Stimulated activated naive CD8-positive, alpha-beta T cell treated with anti-CD3 and anti-CD28 coated beads, Interleukin-15, Interleukin-2, amounts not matched to agents 100 U/mL and 50 U/mL, for 24 hours (primary cell): ENCODE measurements at places on chromosomes 12 and 14.

- no peak for DNase-seq
Measured at GRCh38 chr12:102120564-102120873, 536 bp downstream of the PARPBP start.

GRCh38 chr14:101620821-101621785 is 59.8 kb downstream of the DIO3 start:
- DNase-seq = no peak

- DNase-seq = no peak
Measured at GRCh38 chr12:124809878-124810277, 53.8 kb downstream of the SCARB1 start.

DNA sequence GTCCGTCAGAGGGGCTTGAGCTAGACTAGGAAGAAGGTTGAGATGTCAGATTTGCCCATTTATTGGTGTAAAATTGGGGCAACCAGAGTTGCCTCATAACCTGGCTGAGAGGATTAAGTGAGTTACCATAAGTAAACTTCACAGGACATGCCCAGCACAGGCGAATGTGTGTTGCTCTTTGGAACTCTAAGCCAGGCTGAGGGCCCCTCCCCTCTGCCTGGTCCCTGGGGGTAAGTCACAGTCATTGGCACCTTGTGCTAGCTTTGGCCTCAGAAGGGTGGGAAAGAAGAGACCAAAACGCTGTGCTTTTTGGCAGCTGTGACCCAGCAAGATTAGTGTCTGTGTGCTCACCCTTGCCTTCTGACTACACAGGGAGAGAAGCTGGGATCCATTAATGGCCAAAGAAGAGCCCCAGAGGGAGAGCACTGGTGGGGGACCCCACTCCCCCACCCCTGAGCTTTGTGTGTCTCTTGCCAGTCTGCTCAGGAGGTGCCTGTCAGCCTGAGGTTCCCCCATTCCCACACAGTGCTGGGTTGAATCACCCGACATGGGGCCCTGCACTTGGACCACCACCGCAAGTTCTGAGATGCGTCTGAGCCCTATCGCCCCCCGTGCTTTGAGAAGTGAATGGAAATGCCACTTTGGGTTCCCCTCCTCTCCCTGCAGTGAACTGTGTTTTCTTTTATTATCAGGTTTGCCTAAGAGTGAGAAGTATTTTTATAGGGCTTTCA is 74.1 kb downstream of the CACNA1C start:
- no peak for DNase-seq

GRCh38 chr12:25979563-25979962 is 21.1 kb downstream of the RASSF8 start:
- DNase-seq = no peak

- no peak for DNase-seq
Measured at GRCh38 chr14:33511851-33512640, 438.8 kb downstream of the EGLN3 start.

DNA sequence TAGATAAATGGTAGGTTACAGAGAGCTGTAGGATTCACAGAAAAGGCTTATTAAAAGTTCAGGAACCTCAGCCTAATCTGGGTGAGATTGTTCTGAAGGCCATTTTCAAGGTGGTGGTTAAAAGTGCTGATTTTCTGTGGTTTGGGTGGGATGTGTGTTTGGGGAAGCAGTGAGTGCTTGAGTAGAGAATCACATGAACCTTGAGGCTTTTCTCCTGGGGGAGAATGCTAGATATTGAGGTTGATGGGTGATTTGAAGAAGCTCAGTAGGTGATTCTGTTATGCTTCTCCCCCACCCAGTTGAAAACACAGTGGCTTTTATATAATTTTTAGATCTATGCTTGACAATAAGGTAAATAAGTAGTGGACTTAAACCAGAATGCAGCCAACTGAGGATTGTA is 420.9 kb downstream of the PCNX1 start:
- DNase-seq = no peak

DNA sequence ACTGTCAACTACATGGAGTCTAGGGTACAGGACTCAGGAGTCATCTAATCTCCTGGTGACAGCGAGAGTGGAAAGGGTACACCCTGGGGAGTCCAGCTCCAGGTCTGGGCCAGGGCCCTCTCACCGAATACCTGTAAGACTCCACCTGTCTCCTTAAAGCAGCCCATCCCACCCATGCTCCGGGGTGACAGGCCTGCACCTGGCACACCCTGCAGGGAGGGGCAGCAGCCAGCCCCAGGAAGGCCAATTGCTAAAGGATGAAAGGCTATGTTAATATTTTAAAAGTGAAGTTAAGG is 45.5 kb downstream of the STX2 start:
- DNase-seq = no peak

DNA sequence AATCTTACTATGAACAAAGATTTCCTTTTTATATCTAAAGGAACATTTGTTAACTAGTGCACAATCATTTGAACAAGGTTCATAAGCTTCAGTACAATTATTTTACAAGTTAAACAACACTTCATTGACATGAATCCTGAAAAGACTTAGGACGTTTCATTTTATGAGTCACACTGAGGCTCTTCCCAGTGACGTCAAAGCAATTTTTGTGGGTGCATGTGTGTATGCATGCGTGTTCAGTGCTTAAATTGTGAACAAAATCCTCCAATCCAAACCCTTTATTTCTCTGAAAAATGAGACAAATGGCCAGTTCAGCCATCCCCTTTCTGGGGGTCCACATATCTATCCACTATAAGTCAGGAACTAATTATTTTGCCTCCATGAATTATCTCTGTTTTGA is 2.9 kb downstream of the LMNTD1 start:
- no peak for DNase-seq

DNA sequence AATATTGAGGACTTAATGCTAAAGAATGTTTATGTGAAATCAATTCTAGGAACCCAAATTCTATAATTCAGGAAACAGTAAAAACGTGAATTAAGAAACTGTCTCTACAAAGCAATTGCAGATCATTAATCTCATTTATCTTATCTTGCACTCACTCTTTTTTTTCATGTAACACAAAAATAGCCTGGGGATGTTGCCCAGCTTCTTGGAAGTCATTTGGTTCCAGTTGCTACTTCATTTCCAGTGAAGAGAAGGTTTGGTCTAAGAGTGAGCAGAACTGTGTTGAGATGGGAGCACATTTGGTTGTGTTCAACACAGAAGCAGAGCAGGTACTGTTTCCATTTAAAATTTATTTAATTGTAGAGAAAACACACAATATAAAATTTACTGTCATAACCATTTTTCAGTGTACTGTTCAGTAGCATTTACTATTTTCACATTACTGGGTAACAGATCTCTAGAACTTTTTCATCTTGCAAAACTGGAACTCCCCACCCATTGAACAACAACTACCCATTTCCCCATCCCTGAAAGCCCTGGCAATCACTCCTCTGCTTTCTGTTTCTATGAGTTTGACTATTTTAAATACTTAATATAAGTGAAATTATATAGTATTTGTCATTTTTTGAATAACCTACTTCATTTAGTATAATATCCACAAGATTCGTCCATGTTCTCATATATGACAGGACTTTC is 9.7 kb downstream of the CLEC6A start:
- DNase-seq = no peak

GRCh38 chr12:90978117-90978770 is 23.3 kb upstream of the CCER1 start:
- no peak for DNase-seq

- DNase-seq = no peak
Measured at GRCh38 chr12:57549203-57549908, 488 bp upstream of the KIF5A start.

- no peak for DNase-seq
Measured at GRCh38 chr12:3083921-3084347, 6.8 kb downstream of the TSPAN9 start.

DNA sequence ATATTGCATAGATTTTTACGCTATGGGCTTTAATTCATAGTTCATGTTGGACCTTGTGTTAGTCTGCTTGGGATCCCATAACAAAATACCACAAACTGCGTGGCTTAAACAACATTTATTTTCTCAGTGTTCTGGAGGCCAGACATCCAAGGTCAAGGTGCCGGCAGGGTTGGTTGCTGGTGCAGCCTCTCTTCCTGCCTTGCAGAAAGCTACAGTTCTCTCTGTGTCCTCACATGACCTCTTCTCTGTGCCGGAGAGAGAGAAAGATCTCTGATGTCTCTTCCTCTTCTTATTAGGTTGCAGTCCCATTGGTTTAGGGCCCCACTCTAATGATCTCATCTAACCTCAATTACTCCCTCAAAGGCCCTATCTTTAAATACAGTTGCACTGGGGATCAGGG is 170.5 kb downstream of the IPO8 start:
- no peak for DNase-seq

GRCh38 chr12:80862531-80862930 is 75.2 kb downstream of the LIN7A start:
- DNase-seq = no peak

DNA sequence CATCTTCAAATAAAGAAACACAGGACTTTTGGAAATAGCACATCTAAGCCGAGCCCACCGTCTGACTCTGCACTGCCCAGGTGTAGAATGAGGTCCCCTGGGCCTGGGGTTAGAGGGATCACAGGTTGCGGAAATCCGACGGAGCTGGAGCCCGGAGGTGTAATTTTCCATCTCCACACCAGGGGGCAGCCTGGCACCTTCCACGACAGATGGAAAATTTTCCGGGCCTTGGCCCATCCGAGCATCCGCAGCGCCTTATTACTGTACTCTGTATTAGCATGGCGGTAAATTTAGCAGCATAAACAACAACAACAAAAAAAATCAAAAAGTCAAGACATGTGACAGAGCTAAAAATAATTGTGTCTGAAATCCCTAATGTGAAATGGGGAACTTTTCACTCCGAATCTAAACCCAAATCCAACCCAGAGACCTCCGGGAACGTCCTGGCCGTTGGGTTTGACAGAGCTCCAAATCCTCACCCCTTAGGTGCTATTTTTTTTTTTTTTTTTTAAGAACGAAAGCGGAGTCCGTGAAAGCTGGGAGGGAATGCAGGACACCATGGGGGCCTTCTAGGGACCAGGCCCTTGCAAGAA is 93.9 kb downstream of the KSR2 start:
- DNase-seq = peak; percentile 79

- DNase-seq = peak; percentile 66
Measured at GRCh38 chr14:61568572-61569011, 126.7 kb upstream of the HIF1A start.

DNA sequence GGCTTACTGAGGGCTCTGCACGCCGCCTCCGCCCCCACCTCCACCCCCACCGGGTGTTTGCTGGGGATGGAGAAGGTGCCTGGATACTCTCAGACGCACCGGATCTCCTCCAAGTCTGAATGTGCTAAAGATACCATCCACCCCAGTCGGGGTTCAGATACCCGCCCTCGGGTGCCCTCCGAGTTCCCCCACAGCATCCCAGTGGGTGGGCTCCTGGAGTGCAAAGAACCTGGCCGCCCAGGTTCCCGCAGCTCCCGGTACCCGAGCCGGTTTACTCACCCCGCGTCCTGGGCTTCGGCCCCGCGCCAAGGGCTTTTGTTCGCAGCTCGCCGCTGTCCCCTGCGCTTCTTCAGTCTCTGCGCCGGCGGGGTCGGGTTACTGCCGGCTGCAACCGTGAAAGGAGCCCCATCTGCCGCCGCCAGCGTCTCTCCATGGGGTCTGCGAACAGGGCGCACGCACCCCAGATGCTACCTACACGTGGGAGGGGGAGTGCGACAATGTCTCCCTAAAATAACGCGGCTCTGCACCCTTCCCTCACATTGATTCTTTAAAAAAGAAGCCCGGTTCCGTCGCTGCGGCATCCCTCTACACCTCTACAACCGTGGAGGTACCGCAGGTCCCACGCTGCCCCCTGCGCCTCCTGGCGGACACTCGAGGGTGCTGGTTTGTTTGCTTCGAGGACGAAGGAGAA is at the start of gene CCDC177:
Gene CCDC177, minus strand, starts transcription at position 609 of the 691 bp plus-strand sequence. CDS start 1,249 bp downstream, outside the sequence.
- DNase-seq = peak; percentile 81

DNA sequence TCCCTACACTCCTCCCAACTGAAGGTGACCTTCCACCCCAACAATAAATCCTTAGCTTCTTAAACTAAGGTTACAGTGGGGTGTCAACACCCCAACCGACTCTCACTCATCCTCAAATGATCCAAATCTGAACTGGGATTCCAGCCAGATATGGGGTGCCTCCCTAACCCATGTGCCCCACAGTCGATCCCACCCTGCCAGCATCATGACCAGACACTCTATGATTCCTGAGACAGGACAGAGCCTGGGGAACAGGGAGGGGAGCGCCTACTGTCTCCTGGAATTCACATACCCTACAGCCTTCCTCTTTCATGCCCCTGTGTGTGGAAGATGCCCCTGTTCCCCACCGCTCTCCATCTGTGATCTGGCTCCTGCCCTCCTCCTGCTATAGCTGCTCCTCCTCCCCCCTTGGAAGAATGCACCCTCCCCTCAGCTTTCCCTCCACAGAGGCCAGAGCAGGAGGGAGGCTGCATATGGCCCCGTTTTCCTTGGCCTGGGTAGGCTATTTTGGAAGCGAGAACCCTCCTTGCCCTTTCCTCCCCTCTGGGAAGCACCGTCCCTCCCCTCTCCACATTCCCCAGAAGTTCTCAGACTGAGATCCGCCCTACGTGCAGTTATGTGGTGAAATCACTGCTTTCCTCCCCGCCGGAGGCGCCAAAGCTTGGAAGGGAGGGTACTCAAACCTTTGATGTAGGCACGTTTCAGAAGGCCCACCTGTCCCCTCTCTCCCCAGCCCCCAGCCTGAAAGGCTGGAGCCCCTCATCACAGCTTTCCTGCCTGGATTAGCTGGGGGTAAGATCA is 48.0 kb downstream of the SMUG1 start:
- no peak for DNase-seq

GRCh38 chr12:30646821-30647220 is 48.8 kb downstream of the IPO8 start:
- DNase-seq = no peak

DNA sequence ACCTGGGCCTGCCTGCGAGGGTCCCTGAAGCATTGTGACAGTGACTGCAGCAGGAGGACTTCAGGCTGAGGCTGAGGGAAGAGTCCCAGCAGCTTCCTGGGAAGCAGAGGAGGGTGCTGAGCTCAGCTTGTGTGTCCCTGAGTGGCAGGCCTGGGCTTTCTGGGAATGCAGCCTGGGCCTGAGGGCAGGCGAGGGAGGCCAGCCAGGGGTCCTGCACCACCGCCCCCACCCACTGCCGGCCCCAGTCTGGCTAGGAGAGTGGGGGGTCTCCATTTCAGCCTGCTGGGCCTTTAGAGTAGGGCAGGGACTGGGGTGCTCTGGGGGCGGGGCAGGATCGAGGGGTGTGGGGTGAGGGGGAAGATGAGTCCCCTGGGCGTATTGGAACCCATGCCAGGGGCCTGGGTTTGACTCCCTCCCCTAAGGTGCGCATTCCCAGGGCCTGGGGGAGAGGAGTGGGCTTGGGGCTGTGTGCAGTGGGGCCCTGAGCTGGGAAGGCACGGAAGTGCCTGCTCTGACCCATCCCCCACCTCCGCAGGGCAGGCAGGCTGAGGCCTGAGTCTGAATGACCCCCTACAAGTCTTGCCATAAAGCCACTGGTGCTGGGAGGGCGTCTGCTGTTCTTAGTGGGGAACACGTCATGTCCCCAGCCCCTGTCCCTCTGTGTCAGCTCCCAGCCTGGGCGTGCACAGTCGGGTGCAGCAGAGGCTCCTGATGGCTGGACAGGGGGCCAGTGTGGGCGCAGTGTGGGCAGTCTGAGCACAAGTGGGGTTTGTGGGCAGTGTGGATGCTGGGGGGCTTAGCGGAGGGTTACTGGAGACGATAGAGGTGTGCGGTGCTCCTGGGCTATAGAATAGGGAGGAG is 46.4 kb downstream of the KRT80 start:
- no peak for DNase-seq
